ENCODE measurements at places on chromosomes 5 and 9.

GRCh38 chr9:114434878-114435311 is 47.1 kb upstream of the AKNA start:
- no peak for DNase-seq

- DNase-seq, result no peak
Measured at GRCh38 chr5:154753792-154754191, 1.4 kb upstream of the LARP1 start.

- no peak for DNase-seq
Measured at GRCh38 chr9:126591922-126592321, 21.8 kb upstream of the LMX1B start.

- DNase-seq, result peak; percentile 3
Measured at GRCh38 chr5:65924366-65925043, 1.9 kb upstream of the ERBIN start.

GRCh38 chr9:110874963-110875674 is 163.2 kb downstream of the LPAR1 start:
- DNase-seq, result no peak
